ENCODE measurements at places on chromosomes 12 and 14.

- peak; percentile 59 for DNase-seq
These were observed 10.8 kb upstream of the GYS2 start for GRCh38 chr12:21615431-21615830.

- no peak for DNase-seq
These were observed 1087.8 kb upstream of the TMEM132C start for GRCh38 chr12:127179176-127179575.

GRCh38 chr14:100568998-100569733 lies 18.1 kb downstream of the BEGAIN start:
- DNase-seq, result no peak

DNA sequence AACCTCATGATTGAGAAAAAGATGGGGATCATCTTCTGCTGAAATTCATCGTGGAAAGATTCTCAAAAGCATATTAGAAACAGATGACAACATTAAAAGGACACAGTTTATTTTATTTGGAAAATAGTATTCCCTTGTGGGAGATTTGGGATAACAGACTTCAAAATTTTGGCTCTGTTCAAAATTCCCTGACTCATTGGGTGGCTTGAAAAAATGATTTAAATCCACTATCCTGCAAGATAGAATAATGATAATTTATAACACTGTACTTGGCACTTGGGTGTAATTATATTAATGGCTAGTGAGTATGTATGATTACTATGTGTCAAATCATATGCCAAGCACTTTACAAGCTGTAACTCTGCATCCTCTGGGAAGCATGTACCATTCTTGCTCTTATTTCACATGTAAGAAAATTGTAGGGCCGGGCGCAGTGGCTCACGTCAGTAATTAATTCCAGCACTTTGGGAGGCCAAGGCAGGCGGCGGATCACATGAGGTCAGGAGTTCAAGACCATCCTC lies 128.8 kb downstream of the LMNTD1 start:
- DNase-seq, result no peak

DNA sequence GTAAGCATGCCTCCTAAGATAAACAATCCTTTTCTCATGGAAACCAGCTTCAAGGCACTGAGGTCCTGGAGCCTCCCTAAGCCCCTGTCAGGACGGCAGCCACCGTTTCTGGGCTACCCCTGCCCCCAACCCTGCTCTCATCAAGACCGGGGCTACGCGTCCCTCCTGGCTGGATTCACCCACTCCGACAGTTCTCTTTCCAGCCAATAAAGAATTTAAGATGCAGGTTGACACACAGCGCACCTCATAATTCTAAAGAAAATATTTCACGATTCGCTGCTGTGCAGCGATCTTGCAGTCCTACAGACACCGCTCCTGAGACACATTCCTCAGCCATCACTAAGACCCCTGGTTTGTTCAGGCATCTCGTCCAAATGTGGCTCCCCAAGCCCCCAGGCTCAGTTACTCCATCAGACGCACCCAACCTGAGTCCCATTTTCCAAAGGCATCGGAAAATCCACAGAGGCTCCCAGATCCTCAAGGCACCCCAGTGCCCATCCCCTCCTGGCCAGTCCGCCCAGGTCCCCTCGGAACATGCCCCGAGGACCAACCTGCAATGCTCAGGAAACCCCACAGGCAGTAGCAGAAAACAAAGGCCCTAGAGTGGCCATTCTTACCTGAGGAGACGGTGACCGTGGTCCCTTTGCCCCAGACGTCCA lies 336.3 kb downstream of the TMEM121 start:
- DNase-seq, result no peak

DNA sequence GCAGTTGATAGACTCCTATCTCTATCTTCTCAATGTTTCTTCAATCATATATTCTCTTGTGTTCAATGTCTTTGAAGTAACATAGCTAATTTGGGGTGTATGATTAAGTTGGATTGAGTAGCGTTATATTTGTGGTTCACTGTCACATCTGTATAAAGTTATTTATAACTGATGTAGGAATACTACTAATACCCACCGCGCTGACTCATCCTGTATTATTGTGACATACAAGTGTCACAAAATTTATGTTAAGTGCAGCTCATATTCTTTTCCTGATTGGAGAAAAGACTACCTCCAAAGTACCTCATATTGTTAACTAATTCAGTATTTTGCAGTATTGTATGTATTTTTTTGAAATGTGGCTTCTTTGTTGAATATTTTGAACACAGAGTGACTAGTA lies 940.8 kb downstream of the SLC6A15 start:
- DNase-seq, result no peak

DNA sequence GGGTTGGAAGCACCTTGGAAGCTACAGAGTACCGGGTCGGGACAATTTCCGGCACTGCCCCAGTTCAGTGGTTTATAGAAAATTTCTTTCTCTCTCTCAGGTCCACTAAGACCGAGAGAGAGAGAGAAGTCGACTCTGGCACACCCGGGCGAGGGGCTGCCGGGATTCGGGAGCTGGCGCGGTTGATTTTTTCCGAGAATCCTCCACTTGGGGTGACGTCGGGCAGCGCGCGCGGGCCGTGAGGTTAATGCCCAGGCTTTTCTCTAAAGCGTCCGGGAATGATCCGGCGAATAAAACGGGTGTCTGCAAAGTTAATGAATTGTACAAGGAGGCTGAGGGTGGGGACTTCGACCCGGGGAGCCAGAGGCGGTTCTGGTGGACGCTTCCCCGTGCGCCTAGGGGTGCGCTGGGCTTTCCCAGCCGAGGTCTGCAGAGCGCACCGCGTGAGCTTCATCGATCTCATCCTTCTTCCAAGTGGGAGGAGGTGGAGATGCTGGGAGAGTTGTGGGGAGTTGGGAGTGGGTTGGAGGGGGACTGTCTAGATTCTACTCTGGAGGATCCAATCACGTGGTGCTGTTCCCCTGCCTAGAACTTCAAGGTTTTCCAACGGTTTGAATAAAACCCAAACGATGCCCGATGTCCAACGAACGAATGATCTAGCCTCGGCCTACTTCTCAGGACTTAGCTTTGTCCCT lies 51.9 kb upstream of the TBX3 start:
- DNase-seq, result no peak

GRCh38 chr12:130574402-130574801 lies 141.7 kb downstream of the RIMBP2 start:
- no peak for DNase-seq

DNA sequence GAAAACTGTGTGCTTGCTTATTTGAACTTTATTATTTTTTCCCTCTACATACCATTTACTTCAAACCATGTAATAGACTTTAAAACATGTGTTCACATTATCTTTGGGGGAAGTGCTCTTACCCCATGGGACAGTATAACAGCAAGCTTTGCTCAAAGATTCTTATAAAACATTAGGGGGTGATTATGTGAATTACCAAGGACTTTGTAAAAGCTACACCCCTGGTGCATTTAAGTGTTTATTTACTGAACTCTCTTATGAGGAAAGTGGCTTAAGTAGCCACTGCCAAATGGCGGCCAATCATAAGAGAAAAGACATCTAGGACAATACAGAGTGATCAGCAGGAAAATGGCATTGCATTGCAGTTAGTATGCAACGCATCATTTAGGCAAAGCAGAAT lies 70.3 kb downstream of the CAPZA3 start:
- no peak for DNase-seq

DNA sequence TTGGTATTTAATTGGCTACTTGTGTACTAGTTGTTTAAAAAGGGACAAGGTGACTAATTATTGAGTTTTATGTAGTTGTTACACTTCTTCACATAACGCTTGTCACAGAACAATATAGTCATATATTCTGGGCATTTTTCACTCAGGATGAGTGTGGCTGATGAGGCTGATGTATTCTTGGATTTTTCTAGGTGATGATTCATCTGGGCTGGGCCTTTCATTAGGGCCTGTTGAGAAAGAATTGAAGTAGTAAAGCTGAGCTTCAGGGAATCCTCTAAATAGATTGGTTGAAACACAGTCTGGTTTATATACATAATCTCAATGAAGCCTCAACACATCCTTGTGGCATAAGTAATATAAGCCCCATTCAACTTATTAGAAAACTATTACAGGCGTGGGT lies 445.7 kb downstream of the DAD1 start:
- DNase-seq, result no peak

DNA sequence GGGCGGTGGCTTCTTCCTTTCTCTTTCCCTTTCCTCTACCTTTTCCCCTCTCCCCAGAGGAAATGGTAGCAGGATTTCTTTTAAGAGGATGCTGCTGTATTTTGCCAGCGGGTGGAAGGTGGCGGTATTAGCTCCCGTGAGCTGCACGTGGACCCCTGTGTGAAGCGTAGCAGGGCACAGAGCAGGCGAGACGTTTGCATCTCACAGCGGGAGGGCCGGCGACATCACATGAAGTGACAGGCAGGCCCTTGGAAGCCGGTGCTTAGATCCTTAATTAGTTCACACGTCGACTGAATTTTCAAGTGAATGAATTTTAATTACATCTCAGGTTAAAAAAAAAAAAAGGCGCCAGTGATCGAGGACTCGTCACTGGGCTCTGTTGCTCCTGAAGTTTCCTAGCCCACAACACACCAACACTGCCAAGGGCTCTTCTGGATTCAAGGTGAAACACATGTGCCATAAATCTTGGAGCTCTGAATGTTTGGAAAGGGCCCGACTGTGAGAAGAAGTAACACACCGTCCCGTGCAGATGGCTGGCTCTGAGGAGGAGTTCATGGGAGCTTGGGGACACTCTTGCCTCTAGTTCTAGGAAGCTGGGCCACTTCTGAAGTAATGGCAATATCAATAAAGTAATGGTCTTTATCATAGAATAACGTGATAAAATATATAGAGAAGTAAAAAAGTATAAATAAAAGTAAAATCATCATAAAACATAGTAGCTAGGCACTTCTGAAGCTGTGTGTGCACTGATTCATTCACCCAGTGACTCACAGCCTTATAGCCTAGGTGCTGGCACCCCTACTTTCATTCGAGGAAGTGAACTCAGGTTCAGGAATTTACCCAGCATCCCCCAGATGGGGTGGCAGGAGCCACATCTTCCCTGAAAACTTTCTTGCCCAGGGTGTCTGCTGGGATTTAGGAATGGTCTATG lies 75.3 kb downstream of the AACS start:
- DNase-seq, result no peak

DNA sequence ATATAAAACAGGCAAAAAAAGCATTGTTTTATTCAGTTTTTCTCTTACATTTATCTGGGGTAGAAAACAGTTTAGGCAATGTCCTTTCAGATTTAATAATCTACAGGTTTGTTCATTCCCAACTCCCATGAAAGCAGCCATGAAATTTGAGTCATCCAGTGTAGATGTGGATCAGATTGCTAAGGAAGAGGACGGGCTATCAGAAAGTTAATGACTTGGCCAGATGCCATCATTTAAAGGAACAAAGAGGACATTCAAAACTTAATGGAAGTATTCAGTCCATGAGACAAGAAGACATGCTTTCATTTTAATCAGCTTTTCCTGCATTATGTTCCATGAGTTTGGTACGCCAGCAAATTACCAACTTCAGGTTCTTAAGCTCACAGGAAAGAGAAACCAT lies 31.1 kb upstream of the POC1B start:
- no peak for DNase-seq
